ENCODE measurements at places on chromosomes 2 and 18.

GRCh38 chr2:74447230-74447999 lies 5.7 kb upstream of the RTKN start:
- DNase-seq = no peak

DNA sequence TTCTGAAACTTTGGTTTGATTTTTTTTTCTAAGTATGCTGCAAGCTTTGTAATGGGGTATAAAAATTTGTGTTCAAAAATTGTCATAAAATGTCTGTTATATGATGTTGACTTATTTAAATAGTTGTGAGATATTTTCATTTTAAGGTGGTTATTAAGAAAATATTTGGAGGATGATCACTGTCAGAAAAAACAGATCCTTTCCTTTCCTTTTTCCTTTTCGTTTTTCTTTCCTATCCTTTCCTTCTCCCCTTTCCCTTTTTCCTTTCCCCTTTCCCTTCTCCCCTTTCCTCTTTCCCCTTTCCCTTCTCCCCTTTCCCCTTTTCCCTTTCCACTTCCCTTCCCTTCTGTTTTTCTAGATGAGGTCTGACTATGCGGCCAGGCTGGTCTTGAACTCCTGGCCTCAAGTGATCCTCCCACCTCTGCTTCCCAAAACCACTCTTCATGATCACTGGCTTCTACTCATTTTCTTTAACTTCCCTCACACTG lies 640.5 kb downstream of the PLCL1 start:
- no peak for DNase-seq

GRCh38 chr2:23250371-23250770 lies 134.6 kb upstream of the KLHL29 start:
- no peak for DNase-seq

- DNase-seq = no peak
Observed at GRCh38 chr2:27202854-27203253, 9.0 kb upstream of the ATRAID start.

- no peak for DNase-seq
Observed at GRCh38 chr2:187165936-187166610, 282.0 kb downstream of the CALCRL start.

All from RPMI7951 (cell line).